ENCODE measurements at places on chromosomes 13 and 19.

DNA sequence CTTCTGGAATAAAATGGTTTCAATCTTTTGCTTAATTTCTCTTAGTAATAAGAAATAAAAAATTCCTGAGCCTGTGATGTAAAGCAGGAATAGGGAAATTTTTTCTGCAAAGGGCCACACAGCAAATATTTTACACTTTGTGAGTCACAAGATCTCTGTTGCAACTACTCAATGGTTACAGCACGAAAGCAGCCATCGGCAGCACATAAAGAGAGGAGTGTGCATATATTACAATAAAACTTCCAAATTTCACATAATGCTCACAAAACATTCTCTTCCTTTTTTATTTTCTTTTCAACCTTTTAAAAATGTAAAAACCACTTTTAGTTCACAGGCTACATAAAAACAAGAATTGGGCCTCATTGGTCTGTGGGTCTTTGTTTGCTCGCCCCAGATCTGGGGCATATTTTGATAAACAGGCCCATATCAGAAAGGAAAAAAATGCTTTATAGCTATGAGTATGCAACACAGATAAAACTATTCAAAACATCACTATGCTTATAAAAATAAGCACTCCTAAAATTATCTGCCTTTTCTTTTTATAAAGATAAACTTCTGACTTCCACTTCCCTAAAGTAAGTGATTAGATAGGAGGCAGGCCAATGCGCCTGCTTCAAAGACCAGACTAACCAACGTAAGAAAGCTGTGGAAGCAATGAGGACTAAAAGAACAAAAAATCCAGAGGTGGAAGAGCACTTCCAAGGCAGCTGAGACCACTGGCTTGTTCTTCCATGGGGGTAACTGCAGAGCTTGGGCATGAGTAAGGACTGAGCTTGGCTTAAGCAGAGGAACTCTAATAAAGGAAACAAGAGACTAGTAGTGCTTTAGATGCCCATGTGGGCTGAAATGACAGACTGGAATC, 26.5 kb downstream of the MYCBP2 start:
- peak; percentile 61 for DNase-seq

DNA sequence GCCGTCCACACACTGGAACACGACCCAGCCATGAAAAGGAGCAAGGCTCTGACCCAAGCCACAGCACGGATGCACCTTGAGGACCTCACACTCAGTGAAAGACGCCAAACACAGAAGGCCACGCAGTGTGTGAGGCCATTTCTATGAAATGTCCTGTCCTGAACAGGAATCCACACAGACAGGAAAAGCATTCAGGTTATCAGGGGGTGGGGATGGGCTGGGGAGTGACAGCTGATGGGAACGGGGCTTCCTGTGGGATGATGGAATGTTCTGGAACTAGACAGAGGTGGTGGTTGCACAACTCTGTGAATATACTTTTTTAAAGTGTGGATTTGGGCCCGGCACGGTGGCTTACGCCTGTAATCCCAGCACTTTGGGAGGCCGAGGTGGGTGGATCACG, 30.6 kb downstream of the GPX4 start:
- no peak for DNase-seq

GRCh38 chr13:43376596-43376995, 353.2 kb downstream of the DNAJC15 start:
- no peak for DNase-seq

- DNase-seq, result no peak
These were observed 2.2 kb downstream of the RGCC start for GRCh38 chr13:41459432-41460073.

DNA sequence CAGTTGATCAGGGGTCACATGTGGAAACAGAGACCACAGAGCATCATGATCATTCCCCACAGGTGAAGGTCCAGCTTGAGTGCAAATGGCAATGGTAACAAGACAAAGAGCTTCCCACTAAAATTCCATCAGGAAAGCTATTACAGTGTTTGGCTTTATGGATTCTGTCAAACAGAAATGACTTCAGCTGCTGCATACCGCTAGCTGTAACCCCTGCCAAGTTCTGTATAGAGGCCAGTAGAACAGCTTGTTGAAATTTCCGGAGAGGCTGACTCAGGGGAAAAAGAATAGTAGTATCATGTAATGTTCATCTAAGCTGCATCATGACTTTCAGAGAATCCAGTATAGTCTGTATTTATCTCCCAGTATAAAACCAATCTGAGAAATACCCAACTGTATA, 1704.7 kb downstream of the SLITRK5 start:
- no peak for DNase-seq

DNA sequence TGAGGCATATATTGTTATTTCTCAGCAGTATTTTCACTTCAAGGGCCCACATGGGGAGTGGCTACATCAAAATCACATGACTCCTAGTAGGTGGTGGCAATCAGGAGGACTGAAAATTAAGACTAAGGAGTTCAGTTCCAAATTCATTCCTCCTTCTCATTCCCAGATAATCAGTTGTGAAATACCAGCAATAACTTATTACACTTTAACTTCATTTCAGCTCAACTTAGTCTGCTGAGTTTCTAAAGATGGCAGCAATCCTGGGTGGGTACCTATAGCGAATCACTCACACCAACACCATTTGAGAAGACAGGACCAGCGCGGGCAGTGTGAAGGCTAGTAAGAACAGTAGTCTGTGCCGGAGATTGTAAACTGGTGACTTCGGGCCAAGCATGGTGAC, 63.9 kb upstream of the SLC10A2 start:
- no peak for DNase-seq

- DNase-seq, result no peak
These were observed 7.7 kb downstream of the NDUFB7 start for GRCh38 chr19:14563989-14564651.

GRCh38 chr19:8137425-8137824, 12.0 kb downstream of the FBN3 start:
- no peak for DNase-seq
